Heart right ventricle (tissue), 16 donors: ENCODE measurements at places on chromosomes 3 and 15. TPM values are rescaled to one million over a fixed set of nuclear protein-coding genes. Genes with fewer than 3 reads are reported as not detected.

The RBP2 gene
- total RNA-seq = not detected

The RTP3 gene
- total RNA-seq = not detected

GRCh38 chr15:81297147-81297572 lies 26.8 kb downstream of the STARD5 start:
- DNase-seq = no peak

- DNase-seq = no peak
Observed at GRCh38 chr3:39146083-39146501, 7.3 kb downstream of the CSRNP1 start.

The CX3CR1 gene
- 1.9 TPM for total RNA-seq

GRCh38 chr3:136621628-136622027 lies 130.6 kb downstream of the STAG1 start:
- no peak for DNase-seq

The ANXA2 gene
- 202 TPM for total RNA-seq

The TMEM44 gene
- 5.7 TPM for total RNA-seq

The VWA5B2 gene
- not detected for total RNA-seq

The FOXB1 gene
- total RNA-seq = not detected

The ARHGAP11A gene
- total RNA-seq = 10.6 TPM

GRCh38 chr15:95742836-95743235 lies 587.7 kb upstream of the NR2F2 start:
- DNase-seq = no peak

DNA sequence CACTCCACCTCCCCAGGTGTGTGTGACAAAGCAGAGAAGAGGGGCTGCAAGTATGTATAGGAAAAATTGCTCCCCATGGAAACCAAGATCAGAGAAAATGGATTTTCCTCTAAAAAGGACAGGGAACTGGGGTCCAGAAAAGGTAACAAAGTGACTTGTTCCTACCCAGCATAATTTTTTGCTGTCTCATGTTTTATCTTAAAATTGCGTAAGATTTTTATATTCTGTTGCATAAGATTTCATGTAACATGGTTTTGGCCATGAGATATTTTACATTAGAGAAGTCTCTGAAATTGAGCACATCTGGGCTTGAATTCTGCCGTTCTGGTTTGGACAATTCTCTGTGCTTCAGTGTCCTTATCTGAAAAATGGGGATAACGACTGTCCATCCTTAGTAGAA lies 335.7 kb upstream of the RORA start:
- no peak for DNase-seq

The ITIH3 gene
- total RNA-seq = 0.51 TPM

DNA sequence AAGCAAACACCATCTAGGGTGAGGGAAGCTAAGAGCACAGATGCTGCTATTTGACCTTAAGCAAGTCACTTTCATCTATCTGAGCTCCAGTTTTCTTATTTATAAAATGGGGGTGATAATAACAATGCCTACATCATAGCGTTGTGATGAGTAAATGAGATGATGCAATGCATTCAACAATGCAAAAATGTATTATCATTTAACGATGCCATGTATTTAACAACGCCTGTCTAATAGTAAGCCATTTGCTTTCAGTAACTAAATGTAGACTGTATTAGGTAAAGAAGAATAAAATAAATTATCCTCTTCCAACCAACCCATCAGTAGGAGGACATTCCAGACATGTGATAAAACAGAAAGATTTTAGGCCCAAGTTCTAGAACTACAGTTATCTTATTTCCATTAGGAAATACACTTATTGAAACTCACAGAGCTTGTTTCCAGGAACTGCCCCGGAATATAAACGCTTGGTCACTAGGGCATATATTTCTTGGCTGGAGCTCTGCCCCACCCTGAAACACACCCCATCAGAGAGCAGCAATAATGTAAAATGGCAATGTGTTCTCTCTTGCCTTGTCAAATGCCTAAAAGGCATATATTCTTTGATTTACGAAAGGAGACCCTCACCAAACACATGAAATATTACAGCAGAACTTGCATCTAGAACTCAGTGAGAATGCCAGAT lies 128.3 kb downstream of the LIPC start:
- no peak for DNase-seq

DNA sequence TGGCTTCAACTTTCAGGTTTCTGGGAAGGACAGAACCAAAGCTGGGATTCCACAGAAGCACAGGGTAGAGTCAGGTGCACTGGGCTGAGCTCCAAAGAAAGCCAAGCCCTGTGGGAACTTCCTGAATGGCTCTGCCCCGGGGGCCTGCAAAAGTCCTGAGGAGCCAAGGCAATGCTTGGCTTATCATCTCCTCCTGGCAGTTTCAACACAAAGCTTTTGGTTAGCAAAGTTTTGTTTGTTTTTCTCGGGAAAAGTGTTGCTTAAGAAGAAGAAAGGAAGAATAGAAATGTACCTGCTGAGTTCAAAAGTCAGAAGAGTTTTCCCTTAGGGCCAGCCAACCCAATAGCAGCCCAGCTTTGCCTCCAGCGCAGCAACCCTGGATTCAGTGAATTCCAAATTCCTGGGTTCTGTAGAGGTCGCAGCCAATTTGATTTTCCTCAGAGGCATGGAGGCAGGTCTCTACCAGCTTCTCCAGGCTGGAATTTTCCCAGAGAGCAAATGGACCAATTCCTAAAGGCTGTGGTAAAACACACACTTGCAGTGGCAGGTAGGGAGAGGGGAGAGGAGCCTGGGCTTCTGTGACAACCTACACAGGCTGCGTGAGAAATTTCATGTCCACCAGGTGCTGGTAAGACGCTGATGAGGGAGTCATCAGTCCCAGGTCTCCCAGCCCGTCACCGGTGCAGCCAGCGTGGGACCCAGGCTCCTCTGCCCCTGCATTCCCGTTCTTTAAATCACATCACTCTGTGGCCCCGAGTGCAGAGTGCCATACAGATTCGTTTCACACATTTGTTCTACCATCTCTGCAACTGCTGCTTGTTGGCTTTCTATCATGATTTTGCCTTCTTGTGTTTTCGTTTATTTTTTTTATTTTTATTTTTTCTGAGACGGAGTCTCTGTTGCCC lies 54.3 kb upstream of the SNRPA1 start:
- DNase-seq = no peak

DNA sequence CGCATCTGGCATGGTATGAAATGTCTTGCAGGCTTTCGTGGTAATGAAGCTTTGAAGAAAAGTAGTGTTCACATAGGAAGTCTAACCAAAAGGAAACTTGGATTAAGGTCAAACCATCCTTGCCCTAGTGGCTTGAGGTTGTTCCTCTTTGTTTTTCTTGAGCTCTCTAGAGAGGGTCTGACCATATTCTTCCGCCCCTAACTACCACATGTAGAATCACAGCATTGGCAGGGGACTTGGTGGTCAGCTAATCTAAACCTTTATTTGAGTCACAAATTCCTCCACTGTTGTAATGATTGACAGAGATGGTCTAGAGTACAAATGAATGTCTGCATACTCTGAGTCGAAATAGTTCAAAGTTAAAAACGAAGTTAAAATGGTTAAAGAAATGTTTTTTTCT lies 39.1 kb upstream of the PHLDB2 start:
- DNase-seq = no peak

The SPESP1 gene
- 7.4 TPM for total RNA-seq

DNA sequence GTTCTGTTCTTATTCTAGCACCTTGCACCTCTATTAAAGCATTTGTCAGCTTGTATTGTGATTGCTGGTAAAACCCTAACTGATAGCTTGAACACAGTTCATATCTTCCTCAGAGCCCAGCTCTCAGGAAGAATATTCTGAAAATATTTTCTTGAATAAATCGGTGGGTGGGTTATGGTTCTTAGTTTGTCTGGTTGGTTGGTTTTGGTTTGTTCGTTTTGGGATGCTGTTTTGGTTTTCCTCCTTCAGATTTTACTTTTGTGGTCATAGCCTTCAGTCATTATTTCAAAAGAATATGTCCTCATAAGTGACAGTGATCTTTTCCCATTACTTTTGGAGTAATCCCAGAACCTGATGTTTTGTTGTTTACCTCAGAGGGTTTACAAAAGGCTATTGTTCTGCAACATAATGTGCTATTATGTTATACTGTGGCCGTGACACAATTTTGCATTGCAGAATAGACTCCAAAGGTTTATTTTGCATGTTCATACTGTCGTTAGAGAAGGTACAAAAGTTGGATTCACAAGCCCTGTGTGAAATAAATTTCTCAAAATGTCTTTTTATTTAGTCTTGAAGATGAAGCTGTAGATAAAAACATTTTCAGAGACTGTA lies 2.7 kb upstream of the TMEM87A start:
- DNase-seq = no peak

The CDC25A gene
- 0.78 TPM for total RNA-seq

DNA sequence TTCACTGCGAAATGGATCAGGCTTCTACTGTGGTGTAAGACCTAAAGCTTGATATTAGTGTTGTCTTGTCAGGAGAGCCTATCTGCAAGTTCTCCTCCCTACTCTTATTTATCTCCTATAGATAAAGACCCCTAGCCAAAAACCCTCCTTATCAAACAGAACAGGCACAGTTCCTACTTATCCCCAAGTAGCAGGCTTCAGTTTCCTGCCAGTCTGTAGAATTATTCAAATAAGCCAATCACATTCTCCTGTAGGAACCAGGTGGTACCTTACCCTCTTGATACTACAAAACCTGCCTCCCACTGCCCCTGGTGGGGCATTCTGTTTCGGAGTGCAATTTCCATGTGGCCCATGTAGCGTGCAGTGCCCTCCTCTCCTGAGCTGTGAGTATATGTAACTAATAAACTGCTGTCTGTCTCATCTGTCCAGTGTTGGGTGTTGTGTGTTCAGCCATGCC lies 28.7 kb downstream of the HDGFL3 start:
- DNase-seq = no peak

- DNase-seq = peak; percentile 44
Observed at GRCh38 chr3:13280811-13281506, 139.2 kb downstream of the NUP210 start.

DNA sequence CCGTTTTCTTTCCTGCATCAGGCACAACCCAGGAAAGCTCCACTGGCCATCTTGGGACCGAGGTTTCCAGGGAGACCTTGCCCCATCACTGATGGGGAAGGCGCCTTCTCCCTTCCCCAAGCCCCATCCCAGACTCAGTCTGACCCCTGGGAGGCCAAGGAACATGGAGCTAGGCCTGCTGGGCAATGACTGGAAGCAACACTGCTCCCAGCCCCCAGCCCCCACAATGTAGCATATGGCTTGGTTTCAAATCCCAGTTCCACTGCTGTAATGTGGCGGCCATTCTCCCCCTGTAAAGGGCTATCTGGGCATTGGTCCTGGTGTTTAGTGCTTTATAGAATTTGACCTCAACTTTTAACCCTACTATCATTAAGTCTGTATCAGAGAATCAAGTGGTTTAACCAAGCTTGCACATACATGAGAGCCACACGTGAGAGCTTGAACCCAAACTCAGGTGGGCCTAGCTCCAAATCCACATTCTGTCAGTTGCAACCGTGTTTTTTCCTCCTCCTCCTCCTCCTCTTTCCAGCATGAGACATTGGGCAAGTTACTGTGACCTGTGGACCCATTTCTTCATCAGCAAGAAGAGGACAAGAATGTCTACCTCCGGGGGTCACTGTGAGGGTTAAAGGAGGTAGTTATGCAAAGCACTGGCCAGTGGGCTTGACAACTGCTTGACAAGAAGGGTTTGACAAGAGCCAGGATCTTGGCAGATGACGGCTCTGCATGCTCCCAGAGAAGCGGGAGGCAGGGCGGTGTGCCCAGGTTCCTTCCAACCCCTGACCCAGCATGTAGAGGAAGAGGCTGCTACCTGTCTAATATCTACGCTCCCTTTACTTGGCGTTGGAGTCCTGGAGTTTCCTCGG lies 37.4 kb downstream of the KLHL25 start:
- peak; percentile 57 for DNase-seq

The DCLK3 gene
- 0.04 TPM for total RNA-seq

DNA sequence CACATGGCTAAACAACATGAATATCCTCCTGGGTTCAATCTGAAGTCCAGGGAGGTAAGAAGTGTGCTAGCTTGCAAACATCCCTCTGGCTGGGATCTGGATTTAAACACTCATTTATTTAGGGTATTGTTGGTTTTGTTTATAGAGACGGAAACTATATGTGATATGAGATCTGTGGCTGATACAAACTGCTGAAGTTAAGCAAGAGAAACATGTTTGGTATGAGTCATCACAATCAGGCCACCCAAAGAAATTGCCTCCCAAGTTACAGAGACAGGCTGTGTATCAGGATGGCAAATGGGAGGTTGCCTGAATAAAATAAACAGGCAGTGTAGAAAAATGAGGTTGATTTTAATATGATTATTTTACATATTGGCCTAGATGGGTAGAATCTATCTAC lies 562.1 kb downstream of the IGSF11 start:
- no peak for DNase-seq

The GOLGA8G gene
- not detected for total RNA-seq

DNA sequence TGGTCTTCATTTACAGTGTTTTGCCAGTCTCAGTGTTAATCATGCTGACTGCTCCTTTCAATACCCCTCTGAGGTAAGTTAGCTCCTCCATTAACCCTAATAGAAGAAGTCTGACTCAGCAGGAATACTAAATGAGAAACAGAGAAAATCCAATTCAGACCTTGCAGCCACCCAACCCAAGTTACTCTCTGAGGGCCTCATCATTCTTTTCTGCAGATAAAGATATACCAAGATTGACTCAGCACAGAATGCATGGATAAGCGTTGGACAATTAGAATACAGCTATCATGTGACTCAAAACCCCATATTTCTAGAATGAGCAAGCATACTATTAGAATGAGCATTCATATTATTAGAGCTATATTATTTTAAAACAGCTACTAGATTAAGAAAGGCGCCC lies 389.1 kb upstream of the SGO1 start:
- no peak for DNase-seq

The SEMA4B gene
- 39.5 TPM for total RNA-seq

The FES gene
- 8.6 TPM for total RNA-seq

The CCDC33 gene
- not detected for total RNA-seq

The TNNC1 gene
- total RNA-seq = 7,503 TPM

- peak; percentile 63 for DNase-seq
Observed at GRCh38 chr15:68578980-68579935, at the start of gene CORO2B. Gene CORO2B (plus strand): TSS chr15:68578993. CDS start chr15:68579263, 270 bp downstream.
